ENCODE measurements at places on chromosomes 11 and 22.

- DNase-seq = no peak
These were observed 43.7 kb downstream of the CD82 start for GRCh38 chr11:44608991-44609782.

- DNase-seq = no peak
These were observed at the start of gene CHRNA10 for GRCh38 chr11:3671334-3672254. CHRNA10 (minus strand) TSS chr11:3671384; CDS start chr11:3671312, 72 bp downstream.

DNA sequence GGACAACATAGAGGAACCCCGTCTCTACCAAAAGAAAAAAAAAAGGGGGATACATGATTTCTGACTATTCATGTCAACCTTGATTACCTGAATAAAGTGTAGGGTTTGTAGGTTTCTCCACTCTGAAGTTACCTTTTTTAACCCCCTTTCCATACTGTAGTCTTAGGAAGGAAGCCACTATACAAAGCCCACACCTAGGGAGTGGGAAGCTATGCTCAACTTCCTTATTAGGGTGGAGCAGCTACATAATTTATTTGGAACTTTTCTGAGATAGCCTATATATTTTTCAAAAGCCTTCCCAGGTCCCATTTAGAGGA lies 582 bp upstream of the ATP6V1E1 start:
- no peak for DNase-seq

DNA sequence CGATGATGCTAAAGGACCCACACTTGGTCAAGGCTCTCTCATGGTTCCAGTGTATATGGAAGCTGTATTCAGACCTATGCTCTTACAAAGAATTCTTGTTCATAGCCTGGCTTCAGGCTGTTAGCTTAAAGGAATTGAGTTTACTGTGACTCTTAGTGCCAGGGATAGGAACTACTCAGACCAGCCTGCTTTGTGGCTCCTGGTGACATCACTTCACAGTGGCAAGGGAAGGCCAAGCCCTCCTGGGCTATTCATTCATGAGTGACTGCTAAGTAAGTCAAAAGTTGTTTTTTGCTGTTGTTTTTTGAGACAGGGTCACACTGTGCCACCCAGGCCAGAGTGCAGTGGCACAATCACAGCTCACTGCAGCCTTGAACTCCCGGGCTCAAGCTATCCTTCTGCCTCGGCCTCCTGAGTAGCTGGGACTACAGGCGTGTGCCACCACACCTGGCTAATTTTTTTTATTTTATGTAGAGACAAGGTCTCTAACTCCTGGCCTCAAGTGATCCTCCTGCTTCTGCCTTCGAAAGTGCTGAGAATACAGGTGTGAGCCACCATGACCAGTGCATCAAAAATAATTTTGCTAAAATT lies 9.6 kb downstream of the ART5 start:
- DNase-seq = no peak
